ENCODE measurements at places on chromosomes 3 and 15.

DNA sequence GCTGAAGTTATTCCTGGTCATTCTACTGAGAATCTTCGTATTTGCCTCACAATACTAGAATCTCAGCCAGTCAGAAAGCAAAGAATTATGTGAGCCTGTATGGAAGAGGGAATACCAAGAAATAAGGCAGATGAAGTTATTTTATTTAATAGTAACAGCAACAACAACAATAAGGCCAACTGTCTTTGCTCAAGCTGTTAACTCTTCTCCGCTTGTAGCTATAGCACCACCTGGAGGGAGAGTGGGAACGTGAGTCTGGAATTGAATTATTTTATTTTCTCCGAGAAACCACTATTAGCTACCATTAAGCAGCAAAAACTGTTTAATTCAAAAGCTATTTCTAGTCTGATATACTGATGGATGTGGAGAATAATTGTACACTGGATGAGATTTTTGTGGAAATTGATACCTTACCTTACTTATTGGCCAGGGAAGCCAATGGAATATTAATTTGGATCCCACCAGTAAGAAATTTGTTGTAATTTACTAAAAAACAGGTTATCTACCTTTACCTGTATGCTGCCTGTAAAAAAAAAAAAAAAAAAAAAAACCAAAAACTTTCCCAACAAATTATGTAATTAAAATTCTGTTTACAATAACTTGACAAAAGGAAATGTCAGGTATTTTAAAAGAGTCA, 50.1 kb downstream of the CALML4 start:
- DNase-seq = no peak

DNA sequence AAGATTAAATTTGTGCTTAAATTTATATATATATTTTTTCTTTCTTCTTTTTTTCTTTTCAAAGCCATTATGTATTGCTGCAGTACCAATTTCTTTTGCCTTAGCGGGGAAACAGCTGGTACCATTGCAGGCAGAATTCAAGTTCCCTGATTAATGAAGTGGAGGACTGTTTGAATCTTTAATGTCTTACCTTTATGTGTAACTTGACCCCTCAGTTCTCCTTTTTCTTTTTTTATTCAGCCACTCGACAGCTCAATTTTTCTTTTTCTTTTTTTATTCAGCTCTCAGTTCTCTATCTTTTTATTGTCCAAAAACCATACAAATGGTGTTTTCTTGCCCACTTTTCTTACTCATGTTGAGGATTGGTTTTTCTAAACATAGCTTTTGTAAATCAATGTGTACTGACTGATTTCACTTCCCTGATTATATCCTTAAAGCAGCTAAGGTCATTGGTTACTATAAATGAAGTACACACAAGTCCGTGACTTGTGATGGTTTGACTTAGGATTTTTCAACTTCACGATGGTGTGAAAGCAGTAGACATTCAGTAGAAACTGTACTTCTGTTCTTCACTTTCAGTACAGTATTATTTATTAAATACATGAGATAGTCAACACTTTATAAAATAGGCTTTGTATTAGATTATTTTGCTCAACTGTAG, 22.8 kb downstream of the ATP2C1 start:
- DNase-seq = no peak

- DNase-seq = no peak
Measured at GRCh38 chr3:100040451-100041225, 73.7 kb downstream of the FILIP1L start.

GRCh38 chr3:46998121-46998851, 18.8 kb downstream of the NBEAL2 start:
- peak; percentile 84 for DNase-seq

- DNase-seq = no peak
Measured at GRCh38 chr3:50876947-50877346, 202.2 kb downstream of the DOCK3 start.

GRCh38 chr3:150255413-150255812, 152.7 kb upstream of the TSC22D2 start:
- DNase-seq = no peak

GRCh38 chr3:13240928-13241618, 167.8 kb upstream of the IQSEC1 start:
- no peak for DNase-seq

DNA sequence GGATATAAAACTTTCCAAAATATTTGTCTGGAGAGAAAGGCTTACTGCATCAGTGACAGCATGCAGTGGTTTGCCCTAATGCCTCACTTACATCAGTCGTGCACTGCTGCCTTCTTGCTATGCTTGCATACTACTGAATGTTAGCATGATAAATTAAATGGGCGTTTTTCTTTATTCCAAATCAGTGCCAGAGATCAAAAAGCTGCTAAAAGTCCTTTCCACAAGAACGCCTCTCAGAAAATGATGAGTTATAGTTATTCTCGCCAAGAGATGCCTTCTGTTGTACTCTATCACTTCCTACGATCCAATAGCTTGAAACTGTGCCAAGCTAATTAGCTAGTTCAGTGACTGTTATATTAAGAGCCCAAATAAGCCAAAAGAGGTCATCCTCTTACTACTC, 345.8 kb upstream of the ROBO2 start:
- DNase-seq = no peak

GRCh38 chr3:47016934-47017435, 37.5 kb downstream of the NBEAL2 start:
- DNase-seq = peak; percentile 62

DNA sequence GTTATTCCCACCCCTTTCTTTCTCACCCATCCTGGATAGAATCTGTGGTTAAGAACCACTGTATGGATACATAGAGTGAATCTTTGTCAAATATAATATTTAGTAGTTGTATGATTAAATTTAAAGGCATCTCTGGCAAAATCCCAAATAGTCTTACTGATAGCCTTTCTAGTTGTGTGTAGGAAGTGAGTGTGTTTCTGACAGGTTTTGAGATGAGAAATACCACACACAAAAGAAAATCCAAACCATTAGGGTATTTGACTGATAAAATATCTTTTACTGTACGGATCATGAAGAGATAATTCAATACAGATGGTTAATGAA, 44.7 kb upstream of the PLCL2 start:
- DNase-seq = no peak

GRCh38 chr3:136186344-136186743, 9.8 kb downstream of the MSL2 start:
- peak; percentile 42 for DNase-seq

DNA sequence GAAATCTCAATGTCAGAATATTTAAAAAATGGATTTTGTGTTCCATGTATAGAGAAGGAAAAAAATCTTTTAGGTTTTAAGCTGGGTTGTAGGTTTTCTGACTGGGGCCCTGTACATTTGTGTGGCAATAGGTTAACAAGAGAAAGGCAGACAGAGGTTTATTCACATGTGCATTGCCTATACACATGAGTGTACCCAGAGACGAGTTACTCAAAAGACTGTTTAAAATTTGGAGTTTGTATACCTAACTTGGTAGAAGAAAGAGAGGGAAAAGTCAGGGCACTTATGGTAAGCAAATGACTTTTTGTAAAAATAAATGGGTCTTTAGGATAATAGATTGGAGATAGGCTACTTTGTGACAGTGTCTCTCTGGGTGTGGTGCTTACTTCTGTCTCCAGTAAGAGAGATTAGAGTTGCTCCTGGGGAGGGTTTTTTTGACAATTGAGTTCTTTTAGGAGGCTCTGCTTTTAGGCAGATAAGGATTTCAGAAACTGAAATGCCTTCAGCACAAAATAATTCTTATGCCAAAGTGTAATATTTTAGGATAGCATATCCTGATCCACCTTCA, 225.2 kb downstream of the TCF12 start:
- DNase-seq = no peak

- DNase-seq = no peak
Measured at GRCh38 chr15:25431836-25432561, 6.8 kb downstream of the UBE3A start.

DNA sequence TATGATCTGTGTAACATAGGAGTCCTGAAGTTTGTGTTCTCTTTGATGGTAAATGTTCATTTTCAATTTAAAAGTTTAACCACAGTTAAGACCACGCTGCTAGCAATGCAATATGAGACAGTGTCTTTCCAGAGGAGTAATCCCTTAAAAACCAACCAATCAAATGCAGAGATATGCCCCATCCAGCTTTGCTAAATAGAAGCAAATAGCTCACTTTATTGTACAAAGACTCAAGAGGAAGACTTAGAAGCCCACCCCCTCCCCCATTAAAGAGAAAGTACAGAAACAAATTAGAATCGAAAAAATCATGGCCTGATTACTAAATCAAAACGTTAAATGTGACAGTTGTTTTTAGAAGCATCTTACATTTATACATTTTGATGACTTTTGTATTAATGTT, 2.1 kb upstream of the ANP32A start:
- no peak for DNase-seq

GRCh38 chr3:196009456-196009855, 72.4 kb downstream of the TFRC start:
- DNase-seq = no peak

- no peak for DNase-seq
Measured at GRCh38 chr3:106135451-106136160, 266.8 kb upstream of the CBLB start.

DNA sequence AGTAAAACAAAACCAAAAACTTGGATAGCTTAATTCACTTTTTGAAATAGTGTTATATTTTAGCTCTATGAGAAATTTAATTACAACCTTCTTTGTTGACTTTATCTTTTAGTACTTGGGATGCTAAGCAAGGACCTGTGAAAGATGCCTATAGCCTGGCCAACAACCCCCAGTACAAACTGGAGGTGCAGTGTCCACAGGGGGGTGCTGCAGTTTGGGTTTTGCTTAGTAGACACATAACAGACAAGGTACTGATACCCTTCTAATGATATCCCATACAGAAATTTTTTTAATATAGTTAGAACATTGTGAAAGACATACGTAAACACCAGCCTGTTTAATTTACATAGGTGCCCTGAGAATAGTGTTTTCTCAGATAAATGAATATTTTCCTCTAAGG, 35.3 kb downstream of the CAPN7 start:
- DNase-seq = peak; percentile 49

- DNase-seq = no peak
Measured at GRCh38 chr3:194279701-194280360, 71.3 kb downstream of the CPN2 start.

DNA sequence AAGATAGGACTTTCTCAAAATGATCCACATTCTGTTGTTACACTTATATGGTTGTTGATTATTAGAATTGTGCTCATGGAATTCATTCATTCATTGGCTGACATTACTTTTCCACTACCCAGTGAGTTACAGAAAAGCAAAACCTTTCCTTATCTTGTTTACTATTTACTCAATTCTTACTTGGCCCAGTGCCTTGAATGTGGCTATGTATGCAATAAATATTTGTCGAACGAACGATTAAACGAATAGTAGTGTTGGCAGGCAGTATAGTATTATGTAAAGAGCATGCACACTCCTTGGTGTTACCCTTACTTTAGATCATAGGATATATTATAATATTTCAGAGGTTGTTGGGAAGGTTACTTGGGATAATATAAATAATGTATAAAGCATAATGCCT, 31.0 kb downstream of the CTDSPL2 start:
- no peak for DNase-seq

GRCh38 chr3:173889596-173889995, 492.1 kb downstream of the NLGN1 start:
- DNase-seq = no peak

GRCh38 chr15:100026041-100026440, 292.8 kb upstream of the LYSMD4 start:
- no peak for DNase-seq

- DNase-seq = no peak
Measured at GRCh38 chr3:42892169-42892568, 13.8 kb upstream of the ZNF662 start.

- DNase-seq = no peak
Measured at GRCh38 chr3:152518346-152518745, 249.6 kb downstream of the MBNL1 start.

DNA sequence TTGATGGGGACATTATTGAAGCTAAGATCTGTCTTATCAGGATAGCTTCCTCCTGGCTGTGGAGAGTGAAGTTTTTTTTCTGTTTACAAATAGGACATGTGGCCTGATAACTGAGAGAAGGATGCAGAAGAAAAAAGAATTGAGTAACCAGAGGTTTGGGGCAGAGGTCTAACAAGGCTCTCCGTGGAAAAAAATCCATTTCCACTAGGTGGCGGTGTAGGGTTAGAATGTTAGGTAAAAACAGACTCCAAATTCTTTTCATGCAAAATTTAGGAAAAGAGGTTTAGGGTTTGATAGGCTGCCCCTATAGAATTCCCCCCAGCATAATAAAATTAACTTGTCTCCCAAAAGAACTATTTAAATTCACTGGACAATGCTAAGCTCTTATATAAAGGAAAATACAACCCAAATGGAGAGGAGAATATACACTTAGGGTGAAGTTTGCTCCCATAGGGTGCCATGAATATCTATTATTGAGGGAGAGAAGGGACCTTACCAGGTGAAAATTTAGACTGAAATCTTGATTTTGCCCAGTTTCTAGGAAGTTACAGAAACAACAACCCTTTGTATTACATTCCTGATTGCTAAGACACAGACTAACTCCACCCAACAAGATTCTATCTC, 1560.4 kb downstream of the OTOL1 start:
- DNase-seq = peak; percentile 18

DNA sequence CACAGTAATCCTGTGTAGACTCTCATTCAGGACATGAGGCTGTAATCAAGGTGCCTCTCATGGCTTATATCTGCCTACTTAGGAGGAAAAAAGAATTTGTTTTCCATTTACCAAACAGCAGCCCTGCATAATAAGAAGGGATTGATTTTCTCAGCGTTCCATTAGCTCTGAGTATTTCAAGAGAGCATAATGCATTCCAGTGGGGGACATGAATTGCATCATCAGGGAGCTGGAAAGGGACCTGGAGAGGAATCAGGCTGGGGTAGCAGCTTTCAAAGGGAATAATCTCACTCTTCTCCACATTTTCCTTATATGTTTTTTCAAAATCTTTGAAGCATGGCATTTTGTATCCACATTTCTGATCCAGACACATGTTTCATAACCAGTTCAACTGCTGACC, 150.6 kb upstream of the ANKRD28 start:
- DNase-seq = no peak

DNA sequence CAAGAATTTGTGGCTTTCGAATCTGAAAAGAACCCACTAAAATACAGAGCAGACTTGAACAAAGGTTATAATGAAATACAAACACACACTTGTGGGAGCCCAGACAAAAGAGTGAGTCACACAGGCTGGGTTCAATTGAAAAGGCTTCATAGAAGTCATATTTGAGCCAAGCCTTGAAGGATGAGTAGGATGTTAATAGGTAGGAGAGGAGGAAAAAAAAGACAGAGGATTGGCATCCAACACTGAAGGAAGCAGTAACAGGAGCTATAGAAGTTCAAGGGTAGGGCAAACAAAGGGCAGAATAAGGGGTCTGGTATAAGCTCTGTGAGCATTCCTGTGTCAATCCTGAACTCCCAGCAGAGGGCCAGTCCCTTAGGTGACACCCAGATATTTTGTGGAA, 325.4 kb downstream of the FOXP1 start:
- no peak for DNase-seq

GRCh38 chr15:87224404-87224803, 1032.1 kb downstream of the NTRK3 start:
- DNase-seq = no peak

DNA sequence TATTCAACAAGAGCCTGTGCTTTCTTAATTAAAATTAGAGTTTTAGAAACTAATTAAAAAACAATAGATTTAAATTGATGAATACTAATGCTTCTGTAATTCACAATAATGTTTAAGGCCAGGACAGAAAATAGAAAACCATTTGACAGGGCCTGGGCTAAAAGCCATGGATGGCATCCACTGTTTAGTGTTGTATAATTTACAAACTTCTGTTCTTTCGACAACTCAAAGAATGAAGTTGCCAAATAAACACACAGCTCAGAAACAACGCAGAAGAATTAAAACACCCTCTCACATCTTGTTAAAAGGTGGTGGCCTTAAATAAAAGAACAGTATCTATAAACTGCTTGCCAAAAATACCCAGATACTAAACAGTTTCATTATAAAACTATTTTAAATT, 347.5 kb downstream of the MECOM start:
- no peak for DNase-seq
